NCI-H2107 (cell line): ENCODE measurements at places on chromosomes 5 and 9.

GRCh38 chr5:167969998-167970397 is 321.4 kb upstream of the WWC1 start:
- no peak for DNase-seq

GRCh38 chr5:1931604-1932231 is 49.0 kb upstream of the IRX4 start:
- no peak for DNase-seq

GRCh38 chr5:124810396-124811006 is 64.1 kb upstream of the ZNF608 start:
- DNase-seq, result no peak

GRCh38 chr5:67409126-67409777 is 212.7 kb upstream of the CD180 start:
- no peak for DNase-seq

DNA sequence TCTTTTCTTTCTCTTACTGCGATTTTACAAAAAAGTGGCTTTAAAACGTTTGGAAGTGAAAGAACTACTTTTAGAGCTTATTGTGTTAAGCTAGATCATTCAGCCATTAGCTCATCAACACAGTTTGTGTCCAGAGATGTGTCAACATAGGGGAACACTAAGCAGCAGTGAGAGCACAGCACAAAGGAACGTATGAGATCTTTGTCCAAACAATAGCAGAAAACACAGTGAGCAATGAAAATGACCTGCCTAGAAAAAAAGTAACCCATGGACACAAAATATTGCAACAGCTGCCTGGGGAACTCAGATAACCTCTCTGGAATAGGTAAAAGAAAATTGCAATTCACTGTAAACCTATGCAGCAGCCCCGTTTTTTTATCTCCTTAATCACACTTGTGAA is 372.5 kb downstream of the ARHGEF28 start:
- DNase-seq, result no peak

DNA sequence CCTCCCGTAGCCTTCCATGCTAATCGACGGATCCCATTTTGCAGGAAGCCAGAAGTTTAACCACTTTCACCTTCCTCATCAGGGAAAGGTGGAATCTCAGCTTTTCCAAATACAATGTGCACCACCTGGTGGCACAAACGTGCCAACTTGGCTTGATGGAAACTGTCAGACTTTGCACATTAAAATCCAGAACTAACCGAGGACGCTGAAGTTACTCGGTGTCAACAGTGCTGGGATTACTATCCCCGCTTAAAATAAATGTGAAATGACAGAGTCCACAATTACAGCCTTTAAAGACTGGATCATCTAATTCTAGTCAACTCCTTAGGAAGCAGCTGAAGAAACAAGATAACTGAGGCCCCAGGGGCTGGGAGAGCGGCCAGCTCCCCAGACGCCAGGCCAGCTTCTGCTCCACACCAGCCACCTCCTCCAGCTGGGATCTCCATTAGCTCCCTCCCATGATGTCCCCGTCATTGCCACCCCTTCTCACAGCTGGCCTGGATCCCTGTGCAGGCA is 50.1 kb upstream of the RETREG1 start:
- peak; percentile 35 for DNase-seq

DNA sequence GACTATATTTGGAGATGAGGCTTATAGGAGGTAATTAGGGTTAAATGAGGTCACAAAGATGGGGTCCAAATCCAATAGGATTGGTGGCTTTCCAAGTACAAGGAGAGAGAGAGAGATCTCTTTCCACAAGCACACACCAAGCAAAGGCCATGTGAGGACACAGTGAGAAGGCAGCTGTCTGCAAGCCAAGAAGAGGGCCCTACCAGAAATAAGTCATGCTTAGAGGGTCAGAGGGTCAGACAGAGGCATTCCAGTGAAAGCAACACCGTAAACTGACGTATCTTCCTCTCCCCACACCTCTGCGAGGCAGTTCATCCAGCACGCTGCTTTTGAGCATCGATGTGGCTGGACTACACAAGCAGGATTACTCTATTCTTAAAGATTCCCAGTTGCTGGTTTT is 87.9 kb downstream of the SLC1A3 start:
- DNase-seq, result no peak

DNA sequence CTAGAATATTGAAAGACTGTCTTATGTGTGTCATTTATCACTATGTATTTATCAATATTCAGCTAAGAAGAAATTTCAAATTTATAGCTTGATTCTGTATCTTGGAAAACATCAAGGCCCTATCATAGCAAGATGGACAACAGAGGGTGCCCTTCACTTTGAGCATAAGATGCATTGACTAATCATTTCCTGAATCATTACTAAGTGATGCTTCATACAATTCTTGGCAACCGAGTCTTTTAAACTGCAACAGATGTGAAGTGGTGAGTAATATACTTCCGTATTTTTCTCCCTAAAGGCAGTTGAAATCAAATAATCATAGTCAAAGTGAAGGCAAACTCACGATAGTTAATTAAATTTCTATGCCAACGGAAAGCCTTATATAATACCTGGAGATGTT is 318.6 kb upstream of the RGMB start:
- DNase-seq, result no peak

DNA sequence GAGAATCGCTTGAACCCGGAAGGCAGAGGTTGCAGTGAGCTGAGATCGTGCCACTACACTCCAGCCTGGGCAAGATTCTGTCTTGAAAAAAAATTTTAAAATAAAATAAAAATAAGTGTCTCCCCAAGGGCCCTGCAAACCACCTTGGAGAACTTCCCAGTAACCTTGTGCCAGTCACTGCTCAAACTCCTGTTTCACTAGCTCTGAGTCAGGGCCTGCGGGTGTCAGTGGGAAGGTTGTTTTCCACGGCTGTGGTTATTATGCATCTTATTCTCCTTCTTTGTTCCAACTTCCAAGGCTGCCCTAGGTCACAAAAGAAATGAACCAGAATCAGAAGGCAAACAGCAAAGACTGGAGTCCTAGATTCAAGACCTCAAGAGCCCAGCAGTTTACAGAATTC is 246.7 kb downstream of the ADAMTSL1 start:
- DNase-seq, result no peak

- DNase-seq, result no peak
These were observed 324.3 kb upstream of the RORB start for GRCh38 chr9:74172874-74173273.

- no peak for DNase-seq
These were observed 8.5 kb downstream of the HK3 start for GRCh38 chr5:176890455-176891330.

- no peak for DNase-seq
These were observed 29.9 kb downstream of the HACD4 start for GRCh38 chr9:21001581-21001980.

- no peak for DNase-seq
These were observed 45.6 kb downstream of the COMMD10 start for GRCh38 chr5:116130471-116130870.

GRCh38 chr9:86979657-86980056 is 32.4 kb upstream of the GAS1 start:
- no peak for DNase-seq

- DNase-seq, result no peak
These were observed 2.1 kb upstream of the SIT1 start for GRCh38 chr9:35652829-35653209.

- DNase-seq, result no peak
These were observed 347.5 kb downstream of the SEMA5A start for GRCh38 chr5:9198394-9198793.

GRCh38 chr9:98021306-98022040 is 35.1 kb upstream of the NANS start:
- no peak for DNase-seq

DNA sequence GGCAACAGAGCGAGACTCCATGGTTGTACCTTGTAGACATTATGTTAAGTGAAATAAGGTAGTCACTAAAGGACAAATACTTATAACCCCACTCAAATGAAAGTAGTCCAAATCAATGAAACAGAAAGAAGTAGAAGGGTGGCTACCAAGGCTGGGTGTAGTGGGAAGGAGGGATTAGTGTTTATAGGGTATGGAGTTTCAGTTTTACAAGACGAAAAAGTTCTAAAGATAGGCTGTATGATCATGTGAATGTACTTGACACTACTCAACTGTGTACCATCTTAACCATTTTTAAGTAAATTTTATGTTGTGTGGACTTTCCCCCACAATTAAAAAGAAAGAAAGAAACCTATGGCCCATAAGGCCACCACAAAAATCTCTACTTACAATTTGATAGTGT is 32.2 kb downstream of the ALDH7A1 start:
- DNase-seq, result no peak

- no peak for DNase-seq
These were observed 181.0 kb downstream of the BNC2 start for GRCh38 chr9:16689351-16689938.

GRCh38 chr5:100479079-100479688 is 56.0 kb upstream of the FAM174A start:
- DNase-seq, result peak; percentile 14

DNA sequence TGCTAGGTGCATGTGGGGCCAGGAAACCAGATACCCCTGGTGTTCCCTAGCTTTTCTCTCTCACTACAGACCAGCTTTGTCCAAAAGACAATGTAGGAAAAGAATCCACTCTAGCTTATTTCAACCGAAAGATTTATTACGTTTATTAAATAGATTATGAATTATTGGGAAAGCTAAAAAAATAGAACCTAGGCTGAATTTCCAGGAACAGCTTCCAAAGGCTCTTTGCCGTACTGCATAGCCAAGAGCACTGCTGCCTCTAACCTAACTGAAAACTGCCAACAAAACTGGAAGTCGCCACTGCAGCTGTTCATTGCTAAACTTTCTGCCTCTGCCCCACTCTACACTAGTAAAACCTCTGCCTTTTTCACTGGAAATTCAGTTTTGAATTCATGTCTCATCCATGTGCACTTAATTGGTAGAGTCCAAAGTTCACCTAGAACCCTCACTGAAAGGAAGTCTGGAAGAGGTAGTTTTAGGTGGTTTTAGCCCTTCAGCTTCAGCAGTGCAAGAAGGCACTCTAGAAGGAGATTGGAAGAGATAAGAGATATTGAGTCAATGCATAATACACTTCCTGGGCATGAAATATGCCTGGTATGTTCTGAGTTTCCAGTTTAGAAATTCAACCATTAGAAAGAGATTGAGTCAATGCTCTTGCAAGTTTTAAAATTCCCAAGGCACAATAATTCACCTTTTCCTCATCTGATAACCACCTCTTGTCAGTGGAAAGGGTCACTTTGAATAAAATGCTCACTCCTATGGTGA is 927.9 kb downstream of the MAT2B start:
- DNase-seq, result no peak

DNA sequence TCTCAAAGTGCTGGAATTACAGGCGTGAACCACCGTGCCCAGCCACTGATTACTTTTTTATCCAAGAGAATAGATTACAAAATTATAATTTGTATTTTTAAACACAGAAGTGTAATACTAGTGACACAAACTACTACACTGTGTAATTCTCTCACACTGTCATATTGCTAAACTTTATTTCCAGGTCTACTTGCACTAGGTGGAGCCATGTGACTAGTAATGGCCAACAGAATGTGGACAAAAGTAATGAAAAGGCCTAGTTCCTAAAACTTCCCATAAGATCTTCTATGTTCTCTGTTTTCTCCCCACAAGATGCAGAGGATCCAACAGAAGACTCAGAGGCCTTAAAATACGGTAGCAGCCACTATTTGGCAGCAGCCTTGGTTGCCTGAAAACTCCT is 27.3 kb downstream of the NADK2 start:
- no peak for DNase-seq

- no peak for DNase-seq
These were observed 1173.7 kb upstream of the SEMA6A start for GRCh38 chr5:117748336-117748735.

- peak; percentile 38 for DNase-seq
These were observed 738.6 kb upstream of the ZNF608 start for GRCh38 chr5:125484742-125485641.

DNA sequence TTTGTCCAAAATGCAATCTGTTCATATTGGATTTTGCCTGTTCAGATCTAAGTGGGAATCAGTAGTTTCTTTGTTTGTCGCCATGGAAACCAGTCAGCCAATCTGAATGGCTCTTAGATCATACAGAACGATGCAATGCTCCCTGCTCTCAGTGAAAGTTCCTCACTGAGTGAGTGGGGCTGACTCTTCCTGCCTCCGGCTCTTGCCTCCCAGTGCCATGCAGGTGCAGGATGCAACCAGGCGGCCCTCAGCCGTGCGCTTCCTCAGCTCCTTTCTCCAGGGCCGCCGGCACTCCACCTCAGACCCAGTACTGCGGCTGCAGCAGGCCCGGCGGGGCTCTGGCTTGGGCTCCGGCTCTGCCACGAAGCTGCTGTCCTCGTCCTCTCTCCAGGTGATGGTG is at the start of gene PTPDC1:
PTPDC1 (plus strand) TSS at position 151 of the 400 bp plus-strand sequence; CDS start at position 218, 67 bp downstream.
- no peak for DNase-seq

GRCh38 chr9:87238545-87238944 is 259.1 kb upstream of the DAPK1 start:
- no peak for DNase-seq
